Urinary bladder (tissue), 4 donors: ENCODE measurements at places on chromosomes 6 and 20. TPM values are rescaled to one million over a fixed set of nuclear protein-coding genes. Genes with fewer than 3 reads are reported as not detected.

DDX43 gene
- total RNA-seq: 0.42 TPM

OPRL1 gene
- total RNA-seq: 1.1 TPM

SGK1 gene
- 44.4 TPM for total RNA-seq

DNA sequence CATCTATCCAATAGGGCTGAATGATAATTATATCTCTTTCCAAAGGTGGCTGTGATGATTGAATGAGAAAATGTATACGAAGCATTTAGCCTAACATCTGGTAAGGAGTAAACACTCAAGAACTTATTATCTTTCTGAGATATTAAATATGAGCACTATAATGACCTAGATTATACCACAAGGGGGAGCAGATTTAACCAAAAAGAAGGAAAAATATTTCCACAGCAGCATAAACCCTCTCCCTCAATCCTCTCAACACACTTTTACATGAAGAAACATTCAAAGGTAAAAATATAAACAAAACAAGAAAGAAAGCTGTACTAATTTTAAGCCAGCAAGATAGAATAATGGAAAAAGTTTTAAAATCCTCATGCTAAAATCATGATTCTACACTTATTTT, 68.4 kb downstream of the SHPRH start:
- no peak for DNase-seq

RNF39 gene
- total RNA-seq: 0.11 TPM
